Stimulated activated CD8-positive, alpha-beta memory T cell treated with anti-CD3 and anti-CD28 coated beads, Interleukin-2, amount 100 ng/mL, for 1 hour (primary cell): ENCODE measurements at places on chromosomes 6 and 20.

DNA sequence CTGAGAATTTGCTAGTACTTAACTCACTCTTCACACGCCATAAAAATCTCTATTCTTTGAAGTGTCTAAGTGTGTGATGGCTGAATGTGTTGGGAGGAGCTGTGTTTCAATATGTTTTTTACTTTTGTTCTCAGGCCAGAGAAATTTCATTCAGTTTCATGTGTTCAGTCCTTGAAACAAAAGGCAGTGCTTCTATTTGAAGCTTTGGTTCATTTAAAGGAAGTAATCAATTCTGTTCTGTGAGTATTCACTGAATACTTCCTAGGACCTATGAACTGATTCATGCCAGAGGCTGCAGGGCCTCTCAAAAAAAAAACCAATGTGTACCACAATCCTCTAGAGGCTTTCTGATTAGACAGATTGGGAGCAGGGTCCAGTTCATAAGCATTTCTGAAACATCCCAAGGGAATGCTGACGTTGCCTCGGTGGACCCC is 12.4 kb upstream of the F13A1 start:
- no peak for DNase-seq

DNA sequence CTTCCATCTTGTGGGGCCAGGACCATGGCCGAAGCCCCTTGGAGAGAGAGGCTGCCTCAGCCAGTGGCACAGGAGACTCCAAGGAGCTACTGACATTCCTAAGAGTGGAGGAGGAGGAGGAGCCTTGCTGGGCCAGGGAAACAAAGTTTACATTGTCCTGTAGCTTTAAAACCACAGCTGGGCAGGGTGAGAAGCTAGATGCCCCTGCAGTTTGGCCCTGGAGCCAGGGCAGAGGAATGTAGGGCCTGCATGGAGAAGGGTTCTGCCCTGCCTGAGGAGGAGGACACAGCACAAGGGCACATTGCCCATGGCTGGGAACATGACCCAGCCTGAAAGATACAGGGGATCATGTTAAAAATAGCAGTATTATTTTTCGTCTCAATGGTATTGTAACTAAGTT is 37.4 kb downstream of the PLCG1 start:
- no peak for DNase-seq

GRCh38 chr6:37745748-37746147 is 48.1 kb upstream of the MDGA1 start:
- DNase-seq: no peak

- DNase-seq: no peak
Measured at GRCh38 chr20:35992713-35993335, 24.4 kb downstream of the CNBD2 start.

GRCh38 chr6:90229331-90230010 is 67.2 kb downstream of the BACH2 start:
- DNase-seq: no peak

- DNase-seq: no peak
Measured at GRCh38 chr20:3107464-3108025, 23.0 kb upstream of the AVP start.

DNA sequence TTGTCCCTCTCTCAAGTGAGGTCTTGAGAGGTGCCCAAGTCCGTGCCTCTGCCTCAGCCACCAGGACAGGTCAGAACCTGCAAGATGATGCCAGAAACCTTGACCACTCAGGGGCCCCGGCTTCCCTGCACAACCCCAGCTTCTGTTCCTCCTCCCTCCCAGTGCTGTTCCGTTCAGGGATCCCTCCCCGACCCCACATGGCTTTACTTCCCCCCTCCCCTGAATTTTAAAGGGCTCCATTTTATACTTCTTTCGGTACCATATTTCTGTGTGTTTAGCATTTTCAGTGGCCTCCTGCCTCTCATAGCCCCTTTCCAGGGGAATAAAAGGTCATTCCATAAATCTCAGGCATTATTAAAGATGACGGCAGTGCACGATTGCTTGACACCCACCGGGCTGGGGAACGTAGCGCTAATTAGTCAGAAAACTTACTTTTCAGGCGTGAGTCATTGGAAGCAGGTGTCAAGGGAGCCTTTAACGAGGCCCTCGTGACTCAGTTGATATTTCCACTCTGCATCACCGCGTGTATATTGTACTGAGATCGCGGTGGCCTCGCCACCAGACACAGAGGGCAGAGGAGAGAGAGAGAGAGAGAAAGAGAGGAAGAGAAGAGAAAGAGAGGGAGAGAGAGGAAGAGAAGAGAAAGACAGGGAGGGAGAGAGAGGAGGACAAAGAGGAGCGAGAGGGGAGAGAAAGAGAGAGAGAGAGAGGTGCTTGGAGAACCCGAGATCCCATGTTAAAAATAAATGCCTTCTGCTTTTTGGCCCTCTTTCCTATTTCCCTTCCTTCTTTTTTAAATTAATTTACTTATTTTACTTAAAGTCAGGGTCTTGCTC is 21.3 kb downstream of the KCNG1 start:
- DNase-seq: no peak

DNA sequence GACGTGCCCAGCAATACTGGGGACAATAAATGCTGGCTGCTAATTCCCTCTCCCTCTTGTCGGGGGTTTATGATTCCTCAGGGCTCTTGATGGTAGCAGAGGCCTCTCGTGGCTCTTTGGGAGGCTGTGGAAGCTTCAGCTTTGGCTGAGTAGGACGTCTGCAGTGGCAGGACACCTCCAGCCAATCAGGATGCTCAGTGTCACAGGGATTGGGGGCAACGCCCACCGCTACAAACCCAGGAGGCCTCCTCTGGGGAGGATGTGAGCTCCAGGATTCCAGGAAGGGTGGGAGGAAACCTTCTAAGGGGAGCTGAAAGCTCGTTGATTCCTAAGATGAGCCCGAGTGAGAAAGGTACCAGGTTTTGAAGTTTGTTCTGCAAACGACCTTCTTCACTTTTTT is 19.4 kb downstream of the RSPO4 start:
- DNase-seq: no peak

GRCh38 chr6:153449279-153449678 is 318.2 kb upstream of the RGS17 start:
- no peak for DNase-seq

GRCh38 chr6:113457198-113457597 is 399.9 kb upstream of the MARCKS start:
- no peak for DNase-seq
